ENCODE measurements at places on chromosomes 3 and 15. TPM values are rescaled to one million over a fixed set of nuclear protein-coding genes. Genes with fewer than 3 reads are reported as not detected.

The ZNF860 gene
- 4.0 TPM for total RNA-seq

The RARRES1 gene
- total RNA-seq = 0.24 TPM

The PRR23E gene
- 1.5 TPM for total RNA-seq

The LEO1 gene
- 21.0 TPM for total RNA-seq

The TMEM45A gene
- 18.3 TPM for total RNA-seq

The MUC13 gene
- total RNA-seq = 0.19 TPM

The GABRR3 gene
- 0.55 TPM for total RNA-seq

The GRAMD2A gene
- total RNA-seq = 0.31 TPM

The SCN5A gene
- 0.99 TPM for total RNA-seq

The ZIC4 gene
- 0.06 TPM for total RNA-seq

The LEKR1 gene
- 22.9 TPM for total RNA-seq

The FEZF2 gene
- not detected for total RNA-seq

The CLCN2 gene
- total RNA-seq = 98.2 TPM

The CFAP92 gene
- total RNA-seq = 16.0 TPM

The NOX5 gene
- total RNA-seq = 12.2 TPM

The HESX1 gene
- 7.9 TPM for total RNA-seq

The CLDN11 gene
- total RNA-seq = 1,237 TPM

The FSIP1 gene
- total RNA-seq = 8.2 TPM

The SCN11A gene
- total RNA-seq = 3.5 TPM

The INAFM2 gene
- total RNA-seq = 49.8 TPM
